MCF 10A (cell line): ENCODE measurements at places on chromosomes 6 and 20. TPM values are rescaled to one million over a fixed set of nuclear protein-coding genes. Genes with fewer than 3 reads are reported as not detected.

GRCh38 chr6:18263418-18264218, 712 bp downstream of the DEK start:
- H3K4me3 ChIP-seq = peak overlapping the region; percentile 96
- H3K27ac ChIP-seq = peak overlapping the region; percentile 81
- H3K4me1 ChIP-seq = peaks cover 36% of the 10 kb centered on the region
- H3K36me3 ChIP-seq = peaks cover 12% of the 10 kb centered on the region

DNA sequence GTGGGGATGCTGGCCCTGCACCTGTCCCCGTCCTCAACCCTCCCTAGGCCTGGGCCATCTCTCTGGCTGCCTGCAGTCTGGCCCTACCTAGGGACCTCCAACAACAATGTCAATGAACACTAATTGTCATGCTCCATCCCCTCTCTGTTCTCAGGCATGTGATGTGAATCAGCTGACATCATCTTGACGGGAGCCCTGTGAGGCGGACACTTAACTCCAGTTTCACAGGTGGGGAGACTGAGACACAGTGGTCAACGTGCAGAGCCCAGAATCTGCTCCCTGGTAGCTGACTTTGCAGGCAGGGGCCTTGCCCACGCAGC, 762 bp upstream of the TCEA2 start:
- peaks cover 39% of the 10 kb centered on the region for H3K4me1 ChIP-seq
- H3K36me3 ChIP-seq = no peaks in the 10 kb centered on the region

- peaks cover 3% of the 10 kb centered on the region for H3K36me3 ChIP-seq
- no peak overlapping the region for H3K27ac ChIP-seq
- no peak for DNase-seq
Observed at GRCh38 chr20:32462900-32463641, 104.9 kb downstream of the ASXL1 start.

DNA sequence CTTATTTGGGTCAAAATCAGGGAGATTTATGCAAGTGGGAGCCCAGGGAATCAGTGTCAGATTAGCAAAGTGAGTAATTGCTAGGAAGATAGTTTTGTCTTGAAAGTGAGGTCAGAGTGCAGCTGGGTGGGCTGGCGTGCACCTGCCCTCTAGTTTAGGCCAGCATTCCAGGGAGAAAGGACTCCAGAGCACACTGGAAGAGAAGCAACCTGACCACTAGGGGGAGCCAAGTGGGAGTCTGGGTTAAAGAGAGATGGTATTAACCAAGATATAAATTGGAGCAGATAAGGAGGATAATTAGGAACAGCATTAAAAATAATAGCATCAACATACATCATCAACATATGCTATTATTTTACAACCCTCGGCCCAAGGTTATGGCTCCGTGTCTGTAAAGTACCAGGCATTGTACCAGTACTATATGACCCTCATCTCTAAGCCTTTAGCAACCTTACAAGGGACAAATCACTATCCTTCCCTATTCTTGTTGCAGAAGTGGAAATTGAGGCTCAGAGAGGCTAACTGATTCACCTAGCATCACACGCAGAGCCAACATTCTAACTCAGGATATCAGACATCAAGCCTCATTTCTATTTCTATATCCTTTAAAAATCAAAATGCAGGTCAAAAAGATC, 57.8 kb downstream of the SLC2A10 start:
- no peak overlapping the region for H3K27ac ChIP-seq
- no peaks in the 10 kb centered on the region for H3K36me3 ChIP-seq
- peaks cover 6% of the 10 kb centered on the region for H3K4me1 ChIP-seq
- no peaks in the 10 kb centered on the region for H3K27me3 ChIP-seq

DNA sequence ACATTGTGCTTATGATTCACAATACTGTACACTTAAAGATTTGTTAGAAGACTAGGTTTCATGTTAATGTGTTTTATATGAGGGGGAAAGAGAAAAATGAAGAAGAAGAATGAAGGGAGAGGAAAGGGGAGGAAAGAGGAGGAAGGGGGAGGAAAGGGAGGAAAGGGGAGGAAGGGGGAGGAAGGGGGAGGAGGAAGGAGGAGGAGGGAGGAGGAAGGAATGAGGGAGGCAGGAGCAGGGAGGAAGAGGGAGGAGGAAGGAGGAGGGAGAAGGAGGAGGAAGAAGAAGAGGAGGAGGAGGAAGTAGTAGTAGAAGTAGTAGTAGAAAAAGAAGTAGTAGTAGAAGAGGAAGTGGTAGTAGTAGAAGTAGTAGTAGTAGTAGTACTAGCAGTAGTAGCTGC, 70.6 kb downstream of the COL21A1 start:
- no peaks in the 10 kb centered on the region for H3K27me3 ChIP-seq
- no peak for DNase-seq
- no peaks in the 10 kb centered on the region for H3K4me1 ChIP-seq
- no peak overlapping the region for H3K27ac ChIP-seq
- no peak overlapping the region for H3K4me3 ChIP-seq

DNA sequence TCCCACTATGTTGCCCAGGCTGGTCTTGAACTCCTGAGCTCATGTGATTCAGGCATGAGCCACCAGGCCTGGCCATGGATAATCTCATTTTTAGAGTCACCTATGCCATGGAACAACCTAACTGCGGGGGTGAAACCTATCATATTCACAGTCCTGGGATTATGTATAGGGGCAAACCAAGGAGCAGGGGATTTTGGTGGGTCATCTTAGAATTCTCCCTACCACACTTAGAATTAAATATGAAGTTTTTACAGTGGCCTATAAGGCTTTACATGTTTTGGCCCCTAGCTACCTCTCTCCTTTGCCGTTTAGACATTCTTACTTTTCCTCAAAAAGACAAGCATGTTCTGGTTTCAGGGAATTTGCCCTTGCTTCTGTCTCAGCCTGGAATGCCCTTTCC, 20.6 kb upstream of the VEGFA start:
- no peak overlapping the region for H3K4me3 ChIP-seq
- H3K27ac ChIP-seq = no peak overlapping the region
- H3K4me1 ChIP-seq = no peaks in the 10 kb centered on the region
- no peak for DNase-seq
- H3K27me3 ChIP-seq = peaks cover 26% of the 10 kb centered on the region
- H3K36me3 ChIP-seq = no peaks in the 10 kb centered on the region

GRCh38 chr6:169048865-169049205, 204.8 kb downstream of the THBS2 start:
- H3K27ac ChIP-seq = no peak overlapping the region
- peaks cover 10% of the 10 kb centered on the region for H3K36me3 ChIP-seq
- H3K4me3 ChIP-seq = no peak overlapping the region
- H3K4me1 ChIP-seq = peaks cover 10% of the 10 kb centered on the region

THBS2 gene
- total RNA-seq = 0.05 TPM in 1 of 2 replicates, not detected in the other

PDYN gene
- total RNA-seq = not detected in 2 replicates

SOX18 gene
- total RNA-seq = 0.16 and 0.22 TPM in 2 replicates
